CD4-positive, alpha-beta T cell treated with Interleukin-21 for 1 hour (primary cell): ENCODE measurements at places on chromosomes 3 and 15.

GRCh38 chr15:43911235-43911781 is 84.5 kb downstream of the WDR76 start:
- DNase-seq, result no peak

- DNase-seq, result no peak
Observed at GRCh38 chr3:151219056-151219455, 16.0 kb upstream of the GPR171 start.

DNA sequence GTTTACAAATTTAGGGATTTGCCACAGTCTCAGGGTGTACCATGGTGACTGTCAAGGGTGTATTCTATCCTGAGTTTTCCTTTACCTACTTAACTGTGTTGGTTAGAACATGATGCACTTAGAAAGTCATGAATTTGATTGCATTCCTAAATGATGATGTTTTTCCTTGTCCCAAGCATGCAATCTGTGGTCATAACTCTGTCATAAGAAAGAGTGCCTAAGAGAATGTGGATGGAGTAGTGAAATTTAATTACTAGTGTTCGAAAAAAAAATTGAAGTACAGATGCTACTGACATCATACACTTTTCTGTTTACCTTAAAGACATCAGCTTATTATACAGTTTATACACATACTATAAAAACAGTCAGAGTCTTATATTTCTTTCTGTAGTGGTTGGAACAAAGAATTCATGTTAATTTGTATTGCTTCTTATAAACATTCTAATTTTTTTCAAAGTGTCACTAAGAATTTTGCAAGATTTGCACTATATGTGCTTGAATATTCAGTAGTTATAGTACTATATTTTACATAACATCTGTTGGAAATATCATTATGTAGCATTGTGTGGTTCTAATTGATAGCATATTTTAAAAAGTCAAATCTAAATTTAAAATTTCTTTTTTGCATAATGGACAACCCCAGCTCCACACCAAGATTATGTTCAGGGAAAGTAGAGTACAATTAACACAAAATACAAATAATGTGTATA is 231.3 kb upstream of the KCNMB2 start:
- no peak for DNase-seq

GRCh38 chr3:149058602-149059001 is 27.7 kb downstream of the HLTF start:
- no peak for DNase-seq

GRCh38 chr15:70361106-70361505 is 263.4 kb upstream of the TLE3 start:
- no peak for DNase-seq

DNA sequence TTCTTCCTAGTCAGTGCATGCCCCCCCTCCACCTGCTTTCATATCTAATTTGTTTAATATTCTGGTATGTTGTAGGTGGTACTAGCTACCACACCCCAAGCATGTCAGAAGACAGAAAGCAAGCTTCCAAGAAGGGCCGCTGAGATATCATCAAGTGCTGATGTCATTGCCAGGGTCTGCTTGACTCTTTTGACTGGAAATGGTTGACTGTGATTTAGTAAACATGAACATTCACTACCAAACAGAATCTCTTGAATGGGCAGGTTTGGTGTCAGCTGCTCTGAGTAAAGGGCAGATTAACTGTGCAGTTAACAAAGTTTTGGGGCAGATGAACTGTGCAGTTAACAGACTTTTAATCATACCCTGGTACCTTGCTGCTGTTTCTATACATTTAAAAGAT is 244.2 kb upstream of the SATB1 start:
- no peak for DNase-seq

DNA sequence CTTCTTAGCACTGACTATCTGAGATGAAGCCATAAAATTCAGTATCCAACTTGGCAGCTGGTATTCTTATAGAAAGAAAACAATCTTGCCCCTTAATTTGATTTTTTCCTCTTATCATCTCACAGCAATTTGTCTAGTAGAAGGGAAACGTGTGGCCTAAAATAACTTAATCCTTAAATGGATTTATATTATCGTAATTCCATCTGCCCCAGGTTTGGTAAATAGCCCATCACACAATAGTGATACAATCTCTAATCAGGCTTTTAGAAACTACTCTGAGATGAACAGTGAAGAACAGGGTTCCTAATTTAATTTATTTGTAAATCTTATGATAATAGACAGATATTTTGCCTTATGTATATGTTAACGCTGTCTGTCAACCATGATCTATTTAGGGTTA is 24.8 kb downstream of the PEX5L start:
- no peak for DNase-seq

GRCh38 chr3:82643948-82644347 is 882.5 kb upstream of the GBE1 start:
- no peak for DNase-seq

DNA sequence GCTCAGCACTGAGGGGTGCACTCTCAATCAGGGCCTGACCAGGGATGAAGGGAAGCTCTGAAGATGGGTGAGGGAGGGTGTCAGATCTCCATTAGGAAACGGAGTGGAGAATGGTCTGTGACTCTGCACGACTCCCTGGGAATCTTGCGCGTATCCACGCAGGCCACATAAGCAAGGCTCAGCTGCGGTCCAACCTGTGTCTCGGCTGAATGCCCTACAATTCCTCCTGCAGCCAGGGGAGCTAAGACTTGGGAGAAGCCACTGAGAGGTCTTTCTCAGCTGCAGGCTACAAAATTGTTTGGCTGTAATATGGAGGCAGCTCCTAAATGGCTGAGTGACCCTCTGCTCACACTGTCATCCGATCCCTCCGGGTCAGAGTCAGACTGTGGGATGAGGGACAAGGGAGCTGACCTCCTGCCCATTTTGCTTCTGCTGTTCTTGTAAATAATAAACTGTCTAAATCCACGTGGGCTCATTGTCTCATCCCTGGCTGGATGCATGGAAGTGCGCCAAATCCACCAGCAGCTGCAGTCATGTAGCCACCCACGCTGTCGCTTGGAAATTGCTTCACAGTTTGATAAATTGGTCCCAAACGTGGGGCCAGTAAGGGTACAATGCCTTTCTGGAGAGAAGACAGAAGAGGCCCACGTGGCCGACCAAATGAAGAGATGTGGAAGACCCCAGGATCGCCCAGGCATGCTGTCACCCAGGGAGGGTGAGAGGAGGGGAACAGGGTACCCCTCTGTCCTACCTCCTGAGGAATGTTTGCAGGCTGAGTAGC is 30.5 kb downstream of the ALS2CL start:
- DNase-seq, result no peak

- peak; percentile 76 for DNase-seq
Observed at GRCh38 chr3:48662753-48663488, at the start of gene CELSR3. CELSR3 (minus strand) TSS chr3:48662886; CDS start chr3:48662634, 252 bp downstream.
